Activated T-cell treated with anti-CD3 and anti-CD28 coated beads, Interleukin-2, amount 50 U/mL, for 1 hour (primary cell): ENCODE measurements at places on chromosomes 2 and 18.
A peak's percentile ranks its signal among the peaks of the same experiment; 100 is the strongest.

DNA sequence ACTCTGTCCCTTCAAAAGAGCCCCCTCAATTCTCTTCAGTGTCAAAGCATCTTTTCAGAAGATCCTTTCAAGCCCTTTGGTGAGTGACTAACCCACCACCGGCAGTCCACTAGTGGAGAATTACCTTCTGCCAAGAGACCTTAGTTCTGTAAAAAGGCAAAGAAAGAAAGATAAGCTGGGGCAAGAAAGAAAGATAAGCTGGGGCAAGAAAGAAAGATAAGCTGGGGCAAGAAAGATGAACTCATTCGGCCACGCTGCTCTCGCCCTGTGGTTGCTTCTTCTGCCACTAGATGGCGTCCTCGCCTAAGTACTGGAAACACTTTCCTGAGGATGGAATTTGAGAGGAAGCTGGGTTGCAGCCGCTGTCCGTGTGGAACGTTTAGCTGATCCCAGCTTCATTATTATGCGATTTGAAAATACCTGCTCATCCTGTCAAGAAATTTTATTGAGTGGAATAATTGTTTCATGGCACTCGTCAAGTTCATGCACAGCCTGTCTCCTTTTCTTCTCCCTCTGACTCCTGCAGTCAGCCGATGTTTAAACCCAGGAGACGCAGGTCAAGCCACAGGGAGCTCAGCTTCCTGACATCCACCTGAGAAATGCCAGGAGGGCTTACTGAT is 17.3 kb upstream of the ANXA4 start:
- peak; percentile 87 for DNase-seq

GRCh38 chr2:240997141-240997855 is 1.1 kb upstream of the SNED1 start:
- DNase-seq: peak; percentile 19

GRCh38 chr18:41121116-41121826 is 833.8 kb upstream of the PIK3C3 start:
- DNase-seq: no peak

DNA sequence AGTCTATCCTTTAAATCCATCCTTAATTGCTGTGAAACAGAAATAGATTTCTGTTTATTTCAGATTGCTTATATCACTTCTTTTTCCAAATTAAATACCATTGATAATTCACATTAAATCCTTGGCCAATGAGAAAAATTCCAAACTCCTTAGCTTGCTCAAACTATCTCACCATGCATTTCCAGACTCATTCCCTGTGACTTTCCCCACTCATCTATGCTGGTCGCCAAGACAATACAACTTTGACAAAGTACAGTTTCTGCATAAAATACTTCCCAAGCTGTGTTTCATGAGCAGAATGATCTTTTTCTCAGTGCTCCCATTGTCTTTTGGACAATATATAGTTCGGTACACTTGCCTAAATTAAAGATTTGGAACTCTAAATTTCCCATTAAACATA is 575.6 kb downstream of the CPS1 start:
- DNase-seq: no peak

- no peak for DNase-seq
Observed at GRCh38 chr2:64551851-64552250, 27.7 kb downstream of the AFTPH start.

DNA sequence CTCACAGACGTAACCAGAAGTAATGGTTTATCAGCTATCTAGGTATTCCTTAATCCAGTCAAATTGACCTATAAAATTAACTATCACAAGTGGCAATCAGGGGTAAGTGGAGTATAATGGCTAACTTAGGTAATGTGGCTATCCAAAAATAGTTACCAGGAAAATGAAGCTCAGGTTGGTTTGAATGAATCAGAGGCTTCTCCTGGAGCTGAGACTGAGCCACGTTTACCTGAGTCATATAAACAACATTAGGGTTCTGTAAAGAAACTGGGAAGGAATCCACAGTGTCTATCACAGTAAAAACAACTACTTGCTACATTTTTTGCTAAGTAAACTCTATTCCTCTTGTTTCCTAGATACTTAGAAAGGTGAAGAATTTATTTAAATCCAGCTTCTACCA is 236.0 kb upstream of the SPHKAP start:
- no peak for DNase-seq

DNA sequence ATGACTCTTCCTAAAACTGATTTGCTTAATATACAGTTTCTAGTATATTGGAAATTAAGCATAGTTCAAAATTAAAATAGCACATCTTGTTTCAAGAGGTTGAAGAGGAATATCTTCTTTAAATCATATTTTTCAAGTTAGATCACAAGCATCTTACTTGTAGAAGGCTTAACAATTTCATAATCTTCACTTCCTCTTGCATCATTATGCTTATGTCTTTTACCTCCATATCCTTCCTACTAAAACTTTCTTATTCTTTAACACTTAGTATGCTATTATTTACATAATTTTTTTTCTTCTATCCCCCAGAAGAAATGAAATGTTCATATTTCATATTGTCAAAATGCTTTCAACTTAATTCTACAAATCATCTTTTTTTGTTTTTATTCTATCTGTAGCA is 1354.9 kb upstream of the TMEFF2 start:
- no peak for DNase-seq

DNA sequence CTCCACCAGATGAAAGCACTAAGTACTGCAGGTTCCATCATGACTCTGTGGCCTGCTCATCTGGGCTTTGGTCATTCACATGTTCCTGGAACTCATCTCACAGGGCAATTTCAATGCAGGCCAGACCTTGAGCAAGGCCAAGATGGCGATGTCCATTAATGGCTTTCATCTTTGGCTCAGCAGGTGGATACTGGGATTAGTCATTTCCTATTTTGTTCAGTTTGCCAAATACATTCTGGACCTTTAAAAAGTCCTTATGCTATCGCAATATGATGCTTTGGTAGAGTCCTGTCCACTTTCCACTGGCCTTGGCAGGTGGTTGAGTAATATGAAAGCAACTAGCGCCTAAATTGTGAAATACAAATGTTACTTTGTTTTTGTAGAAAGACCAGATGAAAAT is 170.1 kb upstream of the REV1 start:
- DNase-seq: no peak

DNA sequence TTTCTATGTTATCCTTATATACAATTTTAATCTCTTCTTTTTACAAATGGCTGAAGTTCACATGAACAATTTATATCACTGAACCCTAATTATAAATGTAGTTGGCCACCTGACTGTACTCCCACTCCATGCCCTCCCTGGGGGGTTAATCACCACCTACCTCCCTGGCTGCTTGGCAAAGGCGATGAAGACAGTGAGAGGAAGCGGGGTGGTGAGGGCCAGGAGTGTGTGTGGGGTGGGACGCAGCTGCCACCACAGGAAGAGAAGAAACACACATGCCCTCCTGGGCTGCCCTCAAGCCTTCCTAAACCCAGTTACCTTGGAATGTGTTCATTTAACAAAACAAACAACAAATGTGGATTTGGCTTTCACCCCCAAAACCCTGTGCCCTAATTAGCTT is 87.0 kb upstream of the REV1 start:
- no peak for DNase-seq

DNA sequence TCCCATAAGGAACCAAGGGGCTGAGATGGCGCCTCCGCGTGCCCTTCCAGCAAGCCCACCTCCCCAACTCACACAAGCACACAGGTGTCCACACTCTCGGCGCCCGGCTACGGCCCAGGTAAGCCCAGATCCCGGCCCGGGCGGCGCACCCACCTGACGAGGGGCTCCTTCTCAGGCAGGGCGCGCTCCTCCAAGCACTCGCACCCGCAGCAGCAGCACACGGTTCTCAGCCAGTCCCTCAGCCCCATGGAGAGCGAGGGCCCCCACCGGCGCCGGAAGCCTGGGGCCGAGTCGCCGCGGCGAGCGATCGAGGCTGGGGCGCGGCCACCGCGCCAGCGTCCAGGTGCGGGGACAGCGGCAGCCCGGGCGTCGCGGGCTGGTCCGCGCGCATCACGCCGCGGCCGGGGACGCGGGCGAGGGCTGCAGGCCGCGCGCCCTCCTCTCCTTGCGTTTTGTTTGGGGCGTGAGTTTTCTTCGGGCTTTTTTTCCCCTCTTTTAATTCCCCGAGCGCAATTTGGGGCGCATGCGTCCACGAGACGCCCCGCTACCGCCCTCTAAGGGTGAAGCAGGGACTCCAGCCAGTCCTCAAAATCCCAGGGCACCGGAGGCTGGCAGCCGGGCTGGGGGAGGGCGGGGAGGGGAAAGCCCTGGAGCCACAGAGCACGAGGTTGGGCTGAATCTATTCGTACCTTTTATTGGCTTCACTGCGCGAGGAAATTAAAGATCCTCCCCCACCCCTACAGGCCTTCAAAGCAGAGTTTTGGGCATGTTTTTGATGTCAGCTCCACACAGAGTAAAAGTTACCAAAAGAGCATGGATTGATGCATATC is at the start of gene MREG:
MREG (minus strand) TSS at position 472 of the 830 bp plus-strand sequence; CDS start at position 248, 224 bp downstream.
- peak; percentile 88 for DNase-seq

DNA sequence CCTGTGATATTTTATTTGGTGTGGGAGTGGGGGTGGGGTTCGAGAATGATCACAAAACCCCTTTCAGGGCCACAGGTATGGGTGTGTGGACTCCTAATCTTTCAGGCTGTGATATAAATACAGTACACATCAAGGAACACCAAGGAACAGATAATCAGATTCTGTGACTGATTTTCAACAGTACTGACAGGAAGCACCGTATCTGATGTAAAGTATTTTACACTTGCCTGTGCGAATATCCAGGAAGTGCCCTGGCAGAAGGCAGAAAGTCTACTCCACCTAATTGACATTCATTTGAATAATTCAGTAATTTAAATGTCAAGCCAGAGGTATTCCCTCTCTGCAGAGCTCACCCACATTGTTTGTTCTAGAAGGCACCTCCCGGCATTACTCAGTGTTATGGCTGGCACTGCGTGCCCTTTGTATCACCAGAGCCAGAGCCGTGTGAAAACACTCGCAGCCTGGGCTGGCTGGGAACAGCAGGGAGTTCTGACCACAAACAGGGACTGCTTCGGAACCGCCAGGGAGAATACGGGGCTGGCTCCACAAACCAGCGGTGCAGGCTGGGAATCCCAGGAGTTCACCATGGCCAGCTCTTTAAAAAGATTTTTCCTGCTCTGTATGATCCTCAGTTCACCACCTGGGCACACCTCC is 91.8 kb downstream of the ACVR1 start:
- DNase-seq: peak; percentile 19

DNA sequence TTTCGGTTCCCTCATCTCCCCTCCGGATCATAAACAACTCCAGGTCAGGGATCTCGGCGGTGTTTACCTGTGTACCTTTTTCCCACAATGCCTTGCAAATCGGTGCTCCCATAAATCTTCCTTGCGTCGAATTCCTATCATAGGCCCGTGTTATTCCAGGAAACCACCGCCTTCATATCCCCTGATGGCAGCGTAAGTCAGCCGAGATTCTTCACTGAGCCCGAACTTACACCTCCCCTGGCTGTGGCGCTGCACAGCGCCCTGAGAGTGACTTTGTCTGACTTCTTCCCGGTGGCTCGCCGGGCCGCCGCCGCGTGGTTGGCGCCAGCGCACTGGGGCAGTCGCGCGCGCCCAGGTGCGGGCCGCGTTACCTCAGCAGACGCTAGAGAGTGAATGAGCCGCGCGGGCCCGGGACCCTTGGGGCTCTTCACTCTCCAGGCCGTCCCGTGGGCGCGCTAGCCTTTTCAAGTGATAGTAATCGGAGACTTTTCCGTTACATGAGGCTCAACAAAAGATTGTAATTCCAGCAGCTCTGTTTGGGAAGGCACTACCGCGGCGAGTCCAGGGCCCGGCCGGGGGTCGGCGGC is 101.6 kb downstream of the SPTBN1 start:
- DNase-seq: peak; percentile 82

- no peak for DNase-seq
Observed at GRCh38 chr2:118294063-118294462, 205.8 kb downstream of the INSIG2 start.

DNA sequence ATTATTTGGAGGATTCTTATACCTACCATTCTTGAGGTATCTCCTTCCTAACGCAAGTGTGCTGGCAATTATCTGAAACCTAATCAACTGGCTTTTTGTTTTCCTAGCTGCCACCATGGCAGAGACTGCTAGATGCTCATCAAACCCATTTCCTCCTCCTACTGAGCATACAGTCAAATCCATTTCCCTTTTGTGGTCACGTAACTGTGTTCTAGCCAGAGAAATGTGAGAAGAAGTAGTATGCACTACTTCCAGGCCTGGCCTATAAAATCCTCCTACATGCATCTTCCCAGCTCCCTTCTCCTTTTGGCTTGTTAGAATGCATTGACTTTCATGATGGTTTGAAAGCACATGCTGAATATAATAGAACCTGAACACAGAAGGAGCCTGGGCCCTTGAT is 494.1 kb upstream of the MEIS1 start:
- no peak for DNase-seq

DNA sequence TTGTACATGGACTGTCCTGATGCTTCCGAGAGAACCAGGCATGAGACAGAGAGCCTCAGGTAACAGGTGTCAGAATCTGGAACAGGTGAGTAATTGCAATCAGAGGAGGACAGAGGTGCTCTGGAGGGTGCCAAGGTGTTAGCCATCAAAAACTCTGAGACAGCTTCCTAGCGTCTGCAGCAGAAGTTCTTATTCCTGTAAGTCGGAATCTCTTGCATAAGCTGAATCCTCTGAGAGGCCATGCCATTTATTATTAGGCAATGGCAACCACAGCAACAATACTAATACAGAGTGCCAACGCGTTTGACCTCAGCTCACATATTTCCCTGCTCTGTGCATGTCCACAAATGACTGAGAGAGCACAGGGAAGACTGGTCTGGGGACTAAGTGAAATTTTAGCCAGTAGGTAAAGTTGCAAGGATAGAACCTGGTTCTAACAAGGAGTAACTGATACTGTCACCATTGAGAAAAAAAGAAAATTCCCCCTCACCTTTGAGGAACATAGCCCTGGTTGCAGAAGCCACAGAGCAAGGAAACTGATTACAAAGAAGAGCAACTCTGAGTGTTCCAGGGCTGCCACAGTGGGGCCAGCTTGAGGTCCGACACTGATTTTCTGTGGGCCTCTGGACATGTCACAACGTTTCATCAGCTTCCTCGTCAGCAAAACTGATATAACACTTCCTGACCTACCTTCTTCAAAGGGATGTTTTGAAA is 55.1 kb upstream of the ACSL3 start:
- DNase-seq: no peak

DNA sequence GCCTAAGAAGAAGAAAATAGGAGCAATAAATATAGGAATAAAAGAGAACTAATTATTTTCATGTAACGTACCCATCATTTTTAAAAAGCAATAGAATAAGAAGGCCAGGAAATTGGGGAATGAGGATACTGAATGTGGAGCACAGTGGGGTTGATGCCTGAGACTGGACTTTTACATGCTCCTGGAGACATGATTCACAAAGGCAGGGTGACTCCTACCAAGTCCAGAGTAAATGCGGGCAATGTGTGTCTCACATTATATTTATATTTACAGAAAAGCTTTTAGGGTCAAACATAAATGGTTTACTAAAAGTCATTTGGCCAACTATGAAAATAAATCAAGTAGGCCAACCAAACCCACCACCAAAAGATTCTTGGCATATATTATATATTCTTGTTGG is 87.9 kb upstream of the COL5A2 start:
- DNase-seq: no peak

DNA sequence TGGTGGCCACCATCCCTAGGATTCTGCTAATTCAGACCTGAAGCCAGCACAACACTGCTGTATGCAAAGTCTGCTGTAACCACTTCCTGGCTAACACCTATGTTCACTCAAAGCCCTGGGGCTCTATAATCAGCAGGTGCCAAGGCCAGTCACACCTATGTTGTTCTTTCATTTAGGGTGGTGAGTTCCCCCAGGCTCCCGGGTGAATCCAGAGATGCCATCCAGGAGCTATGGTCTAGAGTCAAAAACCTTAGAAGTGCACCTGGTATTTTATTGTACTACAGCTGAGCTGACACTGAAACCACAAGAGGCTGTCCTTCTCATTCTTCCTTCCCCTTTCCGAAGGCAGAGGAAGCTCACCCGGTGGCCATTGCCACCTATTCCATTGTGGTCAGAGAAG is 46.2 kb upstream of the CCDC141 start:
- DNase-seq: no peak
